ENCODE measurements at places on chromosomes 7 and 10.

DNA sequence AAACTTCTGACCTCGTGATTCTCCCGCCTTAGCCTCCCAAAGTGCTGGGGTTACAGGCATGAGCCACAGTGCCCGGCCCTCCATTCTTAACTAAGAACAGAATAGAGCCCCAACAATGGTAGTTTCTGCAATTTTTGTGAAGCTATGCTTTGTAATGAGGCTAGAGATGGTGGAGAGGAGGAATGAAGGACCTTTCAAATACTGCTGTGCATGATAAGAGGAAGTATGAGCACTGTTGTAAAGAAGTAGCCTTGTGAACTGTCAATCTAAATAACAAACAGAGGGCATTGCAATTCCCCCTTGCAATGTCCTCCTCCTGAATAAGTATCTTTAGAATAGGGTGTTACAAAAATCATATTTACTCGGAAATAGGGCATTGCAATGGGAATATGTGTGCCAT, 70.2 kb downstream of the EVX1 start:
- no peak for DNase-seq

GRCh38 chr7:1531263-1531978, 919 bp downstream of the MAFK start:
- peak; percentile 73 for DNase-seq

GRCh38 chr7:95758187-95758586, 14.2 kb upstream of the DYNC1I1 start:
- no peak for DNase-seq

DNA sequence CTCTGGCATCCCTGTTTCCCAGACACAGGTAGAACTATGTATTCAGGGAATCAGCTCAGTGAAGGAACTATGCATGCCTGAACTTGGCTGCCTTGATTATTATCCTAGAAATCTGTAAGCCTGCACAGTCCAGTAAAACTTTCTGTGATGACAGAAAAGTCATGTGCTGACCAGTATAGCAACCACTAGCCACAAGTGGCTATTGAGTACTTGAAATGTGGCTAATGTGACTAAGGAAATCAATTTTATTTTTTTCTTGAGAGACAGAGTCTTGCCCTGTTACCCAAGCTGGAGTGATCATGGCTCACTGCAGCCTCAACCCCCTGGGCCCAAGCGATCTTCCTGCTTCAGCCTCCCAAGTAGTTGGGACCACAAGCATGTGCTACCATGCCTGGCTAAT, 3.5 kb downstream of the EXOSC1 start:
- no peak for DNase-seq

DNA sequence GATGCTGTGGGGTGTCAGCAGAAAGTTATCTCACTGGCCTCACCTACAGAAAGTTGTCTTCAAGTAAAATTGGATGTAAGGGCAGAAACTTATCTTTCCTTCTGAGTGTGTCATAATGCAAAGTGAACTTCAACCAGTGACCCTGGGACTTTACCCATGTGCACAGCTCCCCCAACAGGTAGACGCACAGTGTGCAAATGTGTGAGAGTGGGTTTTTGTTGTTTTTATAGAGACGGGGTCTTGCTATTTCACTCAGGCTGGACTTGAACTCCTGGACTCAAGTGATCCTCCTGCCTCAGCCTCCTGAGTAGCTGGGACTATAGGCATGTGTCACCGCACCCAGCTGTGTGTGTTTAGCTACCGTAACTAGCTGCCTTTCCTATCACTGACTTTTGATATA, 6.4 kb upstream of the KAZALD1 start:
- DNase-seq: no peak

DNA sequence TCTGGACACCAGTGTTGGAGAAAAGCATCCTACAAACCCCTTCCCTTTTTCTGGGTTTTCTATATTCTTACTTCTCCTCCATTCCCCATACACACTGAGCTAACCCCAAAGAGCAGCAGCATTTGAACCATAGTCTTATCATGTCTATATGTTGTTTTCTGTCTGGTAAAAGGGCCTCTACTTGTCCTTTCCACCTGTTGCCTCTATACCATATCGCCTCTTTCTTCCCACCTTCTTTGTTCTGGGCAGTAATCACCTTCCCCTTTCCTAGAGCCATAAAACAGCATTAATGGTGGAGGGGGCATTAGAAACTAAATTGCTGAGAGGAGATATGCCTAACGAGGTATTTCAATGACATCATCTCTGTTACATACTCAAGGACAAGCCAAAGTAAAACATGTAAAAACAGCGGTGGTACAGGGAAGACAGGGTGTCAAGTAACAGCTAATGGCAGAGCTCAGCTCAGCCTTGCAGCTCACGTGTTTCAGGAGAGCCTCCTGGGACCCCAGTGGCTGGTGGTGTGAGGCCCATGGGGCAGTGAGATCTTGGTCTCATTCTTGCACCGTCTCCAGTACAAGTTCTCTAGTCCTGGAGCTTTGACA, 20.6 kb downstream of the NPY start:
- no peak for DNase-seq

Data from sciatic nerve (tissue), 2 donors.